ENCODE measurements at places on chromosomes 4 and X.

- no peak for DNase-seq
- no peaks in the 10 kb centered on the region for H3K27me3 ChIP-seq
- no peak overlapping the region for H3K4me3 ChIP-seq
- H3K27ac ChIP-seq = no peak overlapping the region
- no peaks in the 10 kb centered on the region for H3K36me3 ChIP-seq
Observed at GRCh38 chr4:125520258-125520990, 205.7 kb downstream of the FAT4 start.

GRCh38 chrX:10611441-10612090, 8.8 kb downstream of the MID1 start:
- peaks cover 5% of the 10 kb centered on the region for H3K4me1 ChIP-seq
- no peaks in the 10 kb centered on the region for H3K36me3 ChIP-seq
- H3K27me3 ChIP-seq = peaks cover 20% of the 10 kb centered on the region
- H3K27ac ChIP-seq = no peak overlapping the region
- H3K4me3 ChIP-seq = no peak overlapping the region

GRCh38 chrX:44580466-44580865, 37.8 kb upstream of the FUNDC1 start:
- H3K4me3 ChIP-seq = no peak overlapping the region
- no peaks in the 10 kb centered on the region for H3K4me1 ChIP-seq
- H3K36me3 ChIP-seq = no peaks in the 10 kb centered on the region
- no peak for DNase-seq

DNA sequence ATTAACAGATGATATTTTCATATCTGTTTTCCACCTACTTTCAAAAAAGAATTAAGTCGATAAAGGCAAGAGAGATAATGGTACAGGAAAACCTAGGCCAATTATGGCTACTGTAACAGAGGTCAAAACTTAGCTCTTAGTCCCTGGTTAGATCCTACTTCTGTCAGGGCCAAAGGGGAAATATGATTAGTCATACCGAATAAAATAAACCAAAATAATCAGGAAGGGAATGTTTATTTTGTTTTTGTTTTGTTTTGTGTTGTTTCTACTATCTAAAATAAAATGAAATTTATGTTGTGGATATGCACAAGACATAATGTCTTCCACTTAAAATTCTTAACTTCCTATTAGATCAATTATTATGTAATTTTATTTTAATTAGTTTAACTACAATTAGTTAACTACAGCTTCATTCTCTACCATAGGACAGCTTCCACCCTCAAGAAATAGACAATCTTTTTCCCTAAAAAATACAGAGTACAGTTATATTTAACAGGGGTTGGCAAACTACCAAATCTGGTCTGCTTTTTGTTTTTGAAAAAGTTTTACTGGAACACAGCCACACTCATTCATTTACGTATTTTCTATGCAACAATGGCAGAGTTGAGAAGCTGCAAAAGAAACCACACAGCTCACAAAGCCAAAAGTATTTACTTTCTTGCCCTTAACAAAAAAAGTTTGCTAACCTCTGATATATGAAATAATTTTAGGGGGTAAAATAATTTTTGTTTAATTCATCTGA, 25.4 kb downstream of the TMEM47 start:
- H3K27ac ChIP-seq = no peak overlapping the region
- H3K36me3 ChIP-seq = no peaks in the 10 kb centered on the region
- no peak for DNase-seq

- peaks cover 14% of the 10 kb centered on the region for H3K4me1 ChIP-seq
- H3K4me3 ChIP-seq = no peak overlapping the region
- peak; percentile 24 for DNase-seq
- peaks cover 16% of the 10 kb centered on the region for H3K36me3 ChIP-seq
- no peak overlapping the region for H3K27ac ChIP-seq
Observed at GRCh38 chrX:1679238-1679637, 64.4 kb downstream of the ASMT start.

- H3K27me3 ChIP-seq = peaks cover 27% of the 10 kb centered on the region
- no peak for DNase-seq
- H3K36me3 ChIP-seq = no peaks in the 10 kb centered on the region
Observed at GRCh38 chrX:10676235-10676957, 56.0 kb upstream of the MID1 start.
